ENCODE measurements at places on chromosomes 5 and 9. TPM values are rescaled to one million over a fixed set of nuclear protein-coding genes. Genes with fewer than 3 reads are reported as not detected.

DNA sequence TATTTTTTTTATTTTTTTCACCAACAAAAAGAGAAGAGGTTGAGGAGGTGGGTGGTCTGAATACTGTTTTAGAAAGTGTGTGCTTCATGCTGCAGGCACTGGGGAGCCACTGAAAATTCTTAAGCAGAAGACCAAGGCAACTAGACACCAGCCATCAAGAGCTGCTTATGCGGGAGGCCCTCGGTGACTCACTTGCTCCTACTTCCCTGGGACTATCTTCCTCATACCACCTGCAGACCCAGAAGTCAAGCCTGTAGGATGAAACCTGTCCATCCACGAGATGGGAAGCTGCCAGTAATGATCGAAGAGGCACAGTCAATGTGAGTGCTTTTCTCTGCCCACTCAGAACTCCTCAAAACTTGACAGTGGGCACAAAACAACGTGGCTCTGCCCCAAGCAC lies 125.8 kb upstream of the SLC44A1 start:
- DNase-seq = peak; percentile 47

GRCh38 chr5:153659039-153659736 lies 168.7 kb downstream of the GRIA1 start:
- DNase-seq = no peak

- DNase-seq = peak; percentile 61
Observed at GRCh38 chr9:83473488-83473971, 64.7 kb downstream of the FRMD3 start.

- DNase-seq = no peak
Observed at GRCh38 chr9:132809677-132810271, 68.3 kb downstream of the AK8 start.

- no peak for DNase-seq
Observed at GRCh38 chr5:164885179-164885578, 1379.8 kb downstream of the MAT2B start.

DNA sequence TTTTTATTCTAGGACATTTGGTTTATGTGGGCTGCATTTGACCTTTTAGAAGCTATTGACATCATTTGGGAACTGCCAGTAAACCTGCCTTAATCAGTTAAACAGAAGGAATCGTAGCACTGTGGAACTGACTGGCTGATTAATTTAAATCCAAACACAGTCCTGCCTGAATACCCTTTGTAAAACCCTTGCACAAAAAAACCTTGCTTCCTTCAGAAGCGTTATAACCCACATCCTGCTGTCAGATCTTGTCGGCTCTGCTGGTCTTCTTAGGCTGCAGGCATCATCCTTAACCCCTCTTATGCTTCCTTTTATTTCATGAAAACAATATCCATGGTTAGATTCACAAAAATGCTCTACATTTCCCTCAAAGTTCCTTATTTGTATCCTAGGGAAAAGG lies 46.3 kb downstream of the PAM start:
- DNase-seq = peak; percentile 77

- DNase-seq = no peak
Observed at GRCh38 chr9:103990311-103990710, 103.8 kb upstream of the SMC2 start.

GRCh38 chr5:135648116-135648515 lies 69.3 kb upstream of the CXCL14 start:
- no peak for DNase-seq

DNA sequence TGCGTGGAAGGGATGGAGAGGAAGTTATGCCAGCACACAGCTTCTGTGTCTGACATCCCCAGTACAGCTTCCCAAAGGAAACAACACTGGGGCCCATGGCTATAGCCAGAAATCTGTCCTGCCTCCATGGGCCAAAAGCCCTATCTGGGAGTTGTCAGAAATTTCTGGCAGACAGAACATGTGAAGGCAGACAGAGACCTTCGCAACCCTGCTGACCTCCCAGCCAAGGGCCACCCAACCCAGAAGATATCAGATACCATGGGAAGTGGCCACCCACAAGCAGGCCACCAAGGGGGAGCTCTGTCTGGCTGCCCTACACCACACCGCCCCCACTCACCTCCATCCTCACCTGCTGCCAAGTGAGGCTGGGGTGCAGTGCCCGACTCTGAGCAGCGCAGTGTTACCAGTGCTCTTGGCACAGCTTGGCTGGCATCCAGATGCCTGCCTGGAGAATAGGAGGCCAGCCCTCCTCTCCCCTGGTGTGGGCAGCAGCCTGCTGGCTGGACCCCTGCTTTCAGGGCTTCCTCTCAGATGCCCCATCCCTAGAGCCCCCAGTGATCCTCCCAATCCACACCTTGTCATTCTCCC lies 61.6 kb upstream of the NEURL1B start:
- no peak for DNase-seq

- no peak for DNase-seq
Observed at GRCh38 chr9:113989017-113989713, 88.9 kb downstream of the AMBP start.

DNA sequence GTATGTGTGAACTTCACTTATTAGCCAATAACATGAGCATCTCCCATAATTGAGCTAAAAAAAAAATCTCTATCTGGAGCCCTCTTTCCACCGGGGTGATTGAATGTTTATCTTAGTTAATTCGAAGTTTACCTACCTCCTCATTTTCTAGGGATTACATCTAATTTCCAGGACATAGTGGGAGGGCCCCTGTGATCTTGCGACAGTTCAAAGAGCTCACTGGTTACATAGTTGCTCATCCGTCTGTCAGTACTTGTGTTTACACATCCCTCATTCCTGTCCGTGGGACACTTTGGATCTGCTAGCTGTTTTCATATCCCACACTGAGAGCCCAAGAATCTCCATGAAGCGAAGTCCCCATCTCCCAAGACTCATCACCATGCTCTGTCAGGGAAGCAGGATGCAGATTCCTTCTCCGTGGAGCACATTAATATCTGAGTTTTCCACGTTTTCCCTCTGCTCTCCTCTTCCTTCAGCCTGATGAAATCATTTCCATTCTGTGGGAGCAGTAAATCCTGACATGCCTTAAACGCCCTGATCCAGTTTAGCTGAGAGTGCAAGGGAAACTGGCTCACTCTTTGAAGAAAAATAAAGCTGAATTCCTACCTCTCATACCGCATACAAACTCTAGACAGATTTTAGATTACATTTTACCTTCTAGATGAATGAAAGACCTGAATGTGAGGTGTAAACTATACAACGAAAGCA lies 10.2 kb upstream of the SFXN1 start:
- DNase-seq = no peak

DNA sequence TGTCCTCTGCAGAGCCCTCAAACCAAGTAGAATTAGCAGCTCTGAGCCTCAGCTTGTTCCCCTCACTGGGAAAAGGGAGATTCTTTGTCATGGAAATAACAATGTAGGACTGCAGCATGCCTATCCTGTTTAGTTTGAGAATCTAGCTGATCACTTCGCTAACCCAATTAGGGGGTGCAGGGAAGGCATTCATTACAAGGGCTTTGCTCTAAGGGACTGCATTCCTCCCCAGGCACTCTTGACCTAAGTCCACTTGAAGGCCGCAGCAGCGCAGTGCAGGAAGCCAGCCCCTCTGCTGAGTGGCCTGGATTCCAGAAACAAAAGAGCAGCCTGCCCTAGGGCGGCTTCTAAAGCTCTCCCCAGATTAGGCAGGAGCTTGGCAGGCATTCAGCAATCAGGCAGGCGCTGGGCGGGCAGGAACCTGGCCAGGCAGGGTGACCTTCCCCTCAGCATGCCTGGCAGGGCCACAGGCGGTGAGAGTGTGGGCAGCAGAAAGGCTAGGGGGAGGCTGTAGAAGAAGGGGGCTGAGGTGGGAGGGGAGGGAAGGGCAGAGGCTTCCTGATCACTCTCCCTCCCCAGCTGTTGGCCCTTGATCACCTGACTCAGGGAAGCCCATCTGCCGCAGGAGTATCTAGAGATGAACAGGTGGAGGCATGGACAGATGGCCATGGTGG lies 24.8 kb downstream of the CCNJL start:
- no peak for DNase-seq

- peak; percentile 63 for DNase-seq
Observed at GRCh38 chr5:35182910-35183535, 47.3 kb downstream of the PRLR start.

DNA sequence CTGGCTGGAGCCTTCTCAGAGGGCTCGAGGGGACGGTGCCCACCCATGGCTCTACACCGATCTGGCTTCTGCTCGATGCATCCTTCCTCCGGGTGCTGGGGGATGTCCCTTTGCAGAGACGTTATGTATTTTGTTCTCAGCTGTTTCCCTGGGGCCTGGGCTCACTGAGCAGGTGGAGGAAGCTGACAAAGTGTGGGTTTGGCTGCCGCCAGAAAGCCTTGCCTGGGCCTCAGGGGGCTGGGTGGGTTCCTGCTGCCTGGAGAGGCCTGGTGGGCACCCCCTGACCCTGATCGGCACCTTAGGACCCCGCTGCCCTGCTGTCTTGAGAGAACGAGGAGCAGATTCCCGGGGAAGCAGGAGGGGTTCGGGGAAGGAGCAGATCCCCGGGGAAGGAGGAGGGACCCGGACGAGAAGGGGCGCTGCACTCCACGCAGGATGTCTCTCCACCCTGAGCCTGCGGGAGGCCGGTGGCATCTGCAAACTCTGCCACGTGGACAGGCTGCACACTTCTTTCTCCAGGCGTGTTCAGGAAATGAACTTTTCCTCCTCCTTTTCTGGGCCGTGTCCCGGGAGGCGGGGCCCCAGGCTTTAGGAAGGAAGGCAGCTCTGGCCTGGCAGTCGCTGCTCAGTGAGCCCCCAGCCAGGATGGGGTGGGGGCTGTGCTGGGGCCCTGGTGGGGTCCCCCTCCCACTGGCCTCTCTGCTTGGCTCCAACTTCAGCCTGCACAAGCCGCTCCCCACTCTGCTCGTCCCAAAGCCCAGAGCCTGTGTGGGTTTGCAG lies 148.9 kb downstream of the RXRA start:
- no peak for DNase-seq

DNA sequence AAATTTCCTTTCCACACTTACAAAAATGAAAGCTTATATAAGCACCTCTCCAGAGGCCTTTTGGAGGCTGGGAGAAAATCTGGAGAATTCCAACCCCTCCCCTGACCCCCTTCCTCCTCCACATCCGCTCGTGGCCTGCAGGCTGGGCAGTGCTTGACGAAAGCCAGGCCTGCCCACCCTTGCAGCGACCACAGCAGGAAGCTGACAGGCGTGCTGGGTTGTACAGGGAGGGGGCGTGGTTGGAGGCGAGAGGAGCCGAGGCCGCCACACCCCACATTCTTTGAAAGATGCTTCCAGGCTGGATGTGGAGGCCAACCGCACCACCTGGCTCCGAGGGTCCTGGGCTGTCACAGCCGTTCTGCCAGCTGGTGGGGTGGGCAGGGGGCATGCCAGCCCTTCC lies 47.8 kb upstream of the IER5L start:
- DNase-seq = peak; percentile 83

GRCh38 chr5:178207917-178208280 lies 3.6 kb downstream of the HNRNPAB start:
- peak; percentile 57 for DNase-seq

Gene SLC6A3
- total RNA-seq = not detected

Gene DRD1
- not detected for total RNA-seq

Gene ITGA2
- 3.5 TPM for total RNA-seq

Gene LCN2
- total RNA-seq = not detected

Gene KCNN2
- total RNA-seq = not detected

Gene LCP2
- total RNA-seq = 283 TPM

Gene ENTR1
- total RNA-seq = 60.0 TPM

Gene C9
- not detected for total RNA-seq

Gene WNK2
- total RNA-seq = 2.7 TPM

Gene PPP1R26
- total RNA-seq = 0.69 TPM

Gene DAB2IP
- not detected for total RNA-seq

Data from activated CD4-positive, alpha-beta T cell treated with anti-CD3 and anti-CD28 coated beads, Interleukin-2, amount 10 ng/mL, durations not matched to agents 24 days and 14 days (primary cell).